Activated CD4-positive, alpha-beta memory T cell treated with anti-CD3 and anti-CD28 coated beads, Interleukin-2, amount 10 ng/mL, durations not matched to agents 7 days and 5 days (primary cell): ENCODE measurements at places on chromosomes 4 and X.

- no peak overlapping the region for H3K4me3 ChIP-seq
- H3K4me1 ChIP-seq: peaks cover 19% of the 10 kb centered on the region
- no peak for DNase-seq
- H3K27me3 ChIP-seq: no peaks in the 10 kb centered on the region
- H3K36me3 ChIP-seq: peaks cover 2% of the 10 kb centered on the region
- no peak overlapping the region for H3K27ac ChIP-seq
Observed at GRCh38 chr4:74013264-74013663, 14.8 kb upstream of the CXCL5 start.

GRCh38 chr4:144655491-144655890 lies 9.5 kb downstream of the HHIP start:
- DNase-seq: no peak
- H3K4me1 ChIP-seq: no peaks in the 10 kb centered on the region
- H3K4me3 ChIP-seq: no peak overlapping the region
- H3K36me3 ChIP-seq: no peaks in the 10 kb centered on the region

GRCh38 chr4:128322311-128322710 lies 34.7 kb upstream of the PGRMC2 start:
- no peak overlapping the region for H3K4me3 ChIP-seq
- H3K36me3 ChIP-seq: no peaks in the 10 kb centered on the region
- no peaks in the 10 kb centered on the region for H3K4me1 ChIP-seq

DNA sequence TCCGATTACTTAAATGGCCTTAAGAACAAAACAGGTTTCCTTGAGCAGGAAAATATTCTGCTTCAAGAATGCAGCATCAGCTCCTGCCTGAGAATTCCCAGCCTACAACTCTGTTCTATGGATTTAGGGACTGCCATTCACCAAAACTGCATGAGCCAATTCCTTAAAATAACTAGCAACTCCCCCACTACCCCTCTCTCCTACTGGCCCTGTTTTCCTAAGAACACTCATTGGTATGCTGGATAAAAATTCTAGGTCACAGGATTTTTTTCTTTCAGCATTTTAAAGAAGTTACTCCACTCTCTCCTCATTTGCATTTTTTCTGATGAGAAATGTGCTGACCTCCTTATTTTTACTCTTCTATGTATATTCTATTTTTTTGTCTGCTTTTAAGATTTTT lies 347.1 kb downstream of the IDS start:
- no peak overlapping the region for H3K27ac ChIP-seq
- DNase-seq: no peak
- no peak overlapping the region for H3K4me3 ChIP-seq
- H3K27me3 ChIP-seq: no peaks in the 10 kb centered on the region
- H3K4me1 ChIP-seq: no peaks in the 10 kb centered on the region

DNA sequence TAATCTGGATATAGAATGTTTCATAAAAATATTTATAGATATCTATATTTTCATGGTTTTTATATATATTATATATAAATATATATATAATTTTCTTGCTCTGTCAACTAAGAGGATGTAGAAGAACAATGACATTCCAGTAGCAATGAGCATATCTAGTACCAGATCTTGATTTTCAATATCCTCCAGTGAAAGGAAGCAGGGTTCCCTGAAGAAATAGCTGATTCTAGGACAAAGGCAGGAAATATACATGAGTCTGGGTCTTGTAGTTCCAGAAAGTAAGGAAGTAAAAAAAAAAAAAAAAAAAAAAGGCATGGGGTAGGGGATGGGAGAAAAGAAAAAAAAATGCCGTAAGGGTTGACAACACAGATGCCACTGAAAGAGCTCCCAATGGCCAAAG lies 241.4 kb downstream of the RASL11B start:
- H3K36me3 ChIP-seq: peaks cover 8% of the 10 kb centered on the region
- no peak for DNase-seq
- H3K4me3 ChIP-seq: no peak overlapping the region
- peaks cover 1% of the 10 kb centered on the region for H3K4me1 ChIP-seq
- no peaks in the 10 kb centered on the region for H3K27me3 ChIP-seq
- H3K27ac ChIP-seq: no peak overlapping the region
